Subcutaneous adipose tissue (tissue), 4 donors: ENCODE measurements at places on chromosomes 3 and 15. TPM values are rescaled to one million over a fixed set of nuclear protein-coding genes. Genes with fewer than 3 reads are reported as not detected.

SLC28A2 gene
- not detected for total RNA-seq

CD276 gene
- total RNA-seq: 127 TPM

MOBP gene
- not detected for total RNA-seq

GUCA1C gene
- total RNA-seq: not detected

ACP3 gene
- total RNA-seq: not detected

PLA2G4D gene
- total RNA-seq: not detected

PPIB gene
- 224 TPM for total RNA-seq

WNT7A gene
- not detected for total RNA-seq

TF gene
- 13.9 TPM for total RNA-seq

FEZF2 gene
- total RNA-seq: not detected

CHRM5 gene
- total RNA-seq: not detected

MUC20 gene
- 3.7 TPM for total RNA-seq

PRR20G gene
- total RNA-seq: not detected

OR5K2 gene
- total RNA-seq: not detected
